T-helper 1 cell (primary cell): ENCODE measurements at places on chromosomes 7 and 10.

DNA sequence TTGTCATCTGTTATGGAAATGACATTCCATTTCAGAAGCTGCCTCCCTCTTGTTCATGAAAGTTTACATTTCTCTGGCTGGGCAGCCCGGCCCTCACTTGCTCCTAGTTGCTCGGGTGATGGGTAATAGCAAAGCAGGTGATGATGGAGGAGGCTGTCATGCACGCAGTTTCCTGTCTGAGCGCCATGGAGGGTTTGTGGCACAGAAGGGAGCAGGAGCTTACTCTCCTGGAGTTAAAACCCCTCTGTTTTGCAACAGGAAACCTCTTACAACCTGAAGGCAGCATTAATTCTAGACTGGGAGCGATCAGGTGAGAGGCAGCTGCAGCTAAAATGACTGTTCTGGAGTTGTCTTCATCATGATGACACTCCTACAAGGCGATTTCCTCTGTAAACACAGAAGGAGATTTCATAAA, 34.1 kb upstream of the MKI67 start:
- DNase-seq, result no peak

DNA sequence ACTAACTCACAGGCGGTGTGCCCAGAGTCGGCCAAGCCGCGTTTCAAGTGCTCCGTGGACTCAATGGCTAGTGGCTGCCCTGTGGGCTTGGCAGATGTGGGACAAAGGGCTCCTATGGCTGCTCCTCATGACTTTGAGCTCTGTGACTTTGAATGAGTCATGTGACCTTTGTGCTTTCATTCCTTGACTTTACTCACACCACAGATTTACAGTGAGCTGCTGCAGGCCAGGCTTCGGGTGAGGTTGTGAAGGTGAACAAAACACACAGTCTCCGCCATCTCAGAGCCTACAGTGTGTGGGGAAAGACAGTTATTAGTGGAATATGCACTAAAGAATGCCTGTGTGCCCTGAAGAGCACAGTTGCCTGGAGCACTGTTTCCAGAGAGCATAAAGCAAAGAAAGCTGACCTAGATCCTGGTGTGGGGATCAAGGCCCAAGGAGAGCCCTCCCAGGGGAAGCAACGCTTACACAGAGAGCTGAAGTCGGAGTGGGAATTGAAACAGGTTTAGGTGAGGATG, 29.7 kb upstream of the PLEKHA1 start:
- no peak for DNase-seq

DNA sequence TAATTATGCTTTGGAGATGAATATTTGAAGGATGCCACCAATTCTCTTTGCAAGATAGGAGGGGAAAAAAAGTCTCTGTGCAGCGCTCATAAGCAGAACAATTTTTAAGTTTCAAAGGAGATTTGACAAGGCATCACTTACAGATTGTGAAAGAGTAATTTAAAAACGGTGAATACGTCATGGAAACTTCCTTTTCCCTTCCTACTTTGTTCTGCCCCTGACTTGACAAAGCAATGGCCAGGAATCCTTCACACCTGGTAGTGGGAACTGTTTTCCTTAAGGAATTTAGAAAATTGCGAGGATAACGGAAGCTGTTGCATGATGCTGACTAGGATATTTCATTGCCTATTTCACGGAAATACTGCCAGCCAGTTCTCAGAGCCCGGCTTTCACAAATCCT, 16.7 kb downstream of the FAM107B start:
- no peak for DNase-seq

GRCh38 chr10:75450644-75451640, 19.5 kb downstream of the LRMDA start:
- DNase-seq, result no peak

GRCh38 chr10:8402576-8402975, 348.1 kb downstream of the GATA3 start:
- no peak for DNase-seq

DNA sequence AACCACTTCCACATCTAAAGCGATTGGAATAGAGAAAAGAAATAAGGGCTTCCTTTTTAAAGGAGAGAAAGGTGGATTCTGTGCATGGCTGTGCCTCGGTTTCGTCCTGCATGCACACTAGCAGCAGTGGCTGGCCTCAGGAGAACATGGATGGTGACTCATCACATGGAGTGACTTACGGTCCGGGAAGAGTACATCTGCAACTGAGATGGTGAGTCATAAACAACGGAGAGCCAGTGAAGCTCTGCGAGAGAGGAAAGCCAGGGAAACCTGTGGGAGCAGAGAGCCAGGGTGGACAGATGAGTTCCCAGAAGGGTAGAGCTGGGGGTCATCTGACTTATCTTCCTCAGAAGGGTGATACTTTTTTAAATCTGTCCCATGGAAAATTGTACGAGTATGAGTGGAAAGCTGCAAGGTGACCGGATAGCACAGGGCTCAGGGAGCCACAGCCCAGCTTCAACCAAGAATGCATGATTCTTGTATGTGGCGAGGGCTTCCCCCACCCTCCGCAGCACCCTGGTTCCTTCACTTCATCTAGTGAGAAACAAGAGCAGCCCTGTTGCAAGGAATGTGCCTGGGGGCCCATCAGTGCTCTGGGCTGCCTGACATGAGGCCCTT, 259.1 kb downstream of the KLF6 start:
- no peak for DNase-seq

DNA sequence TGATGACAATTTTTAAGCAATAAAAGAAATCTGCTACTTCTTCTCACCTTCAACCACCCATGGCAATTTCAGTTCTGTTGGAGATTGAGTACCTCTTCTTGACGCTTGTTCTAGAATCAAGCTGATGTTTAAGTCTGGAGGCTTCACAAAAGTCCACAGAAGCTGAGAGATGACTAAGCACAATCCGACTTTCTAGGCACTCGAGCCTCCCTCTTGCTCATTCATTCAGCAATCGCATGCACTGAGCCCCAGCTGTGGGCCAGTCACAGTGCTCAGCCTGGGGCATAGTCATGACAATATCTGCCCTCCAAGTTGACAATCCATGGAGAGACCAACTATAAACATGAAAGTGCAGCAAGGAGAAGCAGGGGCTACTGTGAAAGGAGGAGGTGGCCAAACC, 103.2 kb downstream of the IPMK start:
- DNase-seq, result no peak

GRCh38 chr10:100982916-100983830, 4.1 kb downstream of the MRPL43 start:
- DNase-seq, result no peak

- no peak for DNase-seq
Observed at GRCh38 chr7:57361406-57361805, 88.6 kb upstream of the ZNF716 start.

GRCh38 chr10:69123306-69123746, 652 bp upstream of the VPS26A start:
- peak; percentile 15 for DNase-seq

- DNase-seq, result no peak
Observed at GRCh38 chr7:16880554-16880953, 1.2 kb downstream of the AGR3 start.

- no peak for DNase-seq
Observed at GRCh38 chr10:100878291-100878910, 34.4 kb upstream of the SLF2 start.

DNA sequence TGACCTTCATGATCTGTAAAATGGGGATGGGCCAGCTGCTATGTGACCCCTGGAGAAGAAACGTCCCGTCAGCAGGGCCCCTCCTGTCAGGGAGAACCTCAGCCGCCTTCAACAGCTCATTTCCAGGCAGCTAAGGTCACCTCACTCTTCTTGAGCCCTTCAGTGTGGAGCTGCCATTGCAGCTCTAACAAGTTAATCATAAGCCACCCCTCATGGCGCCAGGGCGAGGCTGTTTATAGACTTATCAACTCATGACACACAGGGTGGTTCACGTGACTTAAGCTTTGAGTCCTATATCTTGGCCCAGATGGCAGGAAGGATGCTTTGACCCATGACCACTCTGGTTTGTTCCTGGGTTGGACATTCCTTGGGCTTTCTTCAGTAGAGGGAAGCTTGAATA, 315.1 kb downstream of the TNS3 start:
- DNase-seq, result no peak

DNA sequence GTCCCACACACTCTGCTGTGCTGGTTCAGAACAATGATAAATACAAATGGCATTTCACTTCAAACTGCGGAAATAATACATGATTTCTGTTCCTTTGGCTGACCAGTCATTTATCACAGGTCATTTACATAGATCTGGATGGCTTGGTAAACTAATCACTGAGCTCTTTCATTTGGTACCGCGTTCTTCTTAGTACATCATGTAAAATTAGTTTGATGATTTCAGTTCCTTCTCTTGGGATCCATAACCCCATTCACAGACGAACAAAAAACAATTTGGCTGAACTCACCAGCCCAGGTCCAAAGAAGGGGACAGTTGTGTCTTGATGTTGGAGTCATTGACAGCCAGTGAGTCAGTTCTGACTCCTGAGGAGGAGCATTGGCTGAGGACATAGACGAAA, 689.8 kb downstream of the INHBA start:
- DNase-seq, result no peak

- no peak for DNase-seq
Observed at GRCh38 chr10:117164592-117165537, 26.8 kb upstream of the VAX1 start.

DNA sequence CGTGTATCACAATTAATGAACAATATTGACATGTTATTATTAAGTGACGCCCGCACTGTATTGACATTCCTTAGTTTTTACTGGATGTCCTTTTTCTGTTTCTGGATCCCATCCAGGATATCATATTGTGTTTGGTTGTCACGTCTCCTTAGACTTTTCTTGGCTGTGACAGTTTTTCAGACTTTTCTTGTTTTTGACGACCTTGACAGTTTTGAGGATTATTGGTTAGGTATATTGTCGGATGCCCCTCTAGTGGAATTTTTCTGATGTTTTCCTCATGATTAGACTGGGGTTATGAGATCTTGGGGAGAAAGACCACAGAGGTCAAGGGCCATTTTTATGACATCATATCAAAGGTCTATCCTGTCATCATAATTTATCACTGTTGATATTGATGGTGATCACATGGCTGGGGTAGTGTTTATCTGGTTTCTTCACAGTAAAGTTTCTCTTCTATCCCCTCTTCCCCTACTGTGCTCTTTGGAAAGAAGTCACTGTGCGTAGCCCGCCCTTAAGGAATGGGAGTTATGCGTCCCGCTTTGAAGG, 11.1 kb downstream of the TAF3 start:
- DNase-seq, result no peak

DNA sequence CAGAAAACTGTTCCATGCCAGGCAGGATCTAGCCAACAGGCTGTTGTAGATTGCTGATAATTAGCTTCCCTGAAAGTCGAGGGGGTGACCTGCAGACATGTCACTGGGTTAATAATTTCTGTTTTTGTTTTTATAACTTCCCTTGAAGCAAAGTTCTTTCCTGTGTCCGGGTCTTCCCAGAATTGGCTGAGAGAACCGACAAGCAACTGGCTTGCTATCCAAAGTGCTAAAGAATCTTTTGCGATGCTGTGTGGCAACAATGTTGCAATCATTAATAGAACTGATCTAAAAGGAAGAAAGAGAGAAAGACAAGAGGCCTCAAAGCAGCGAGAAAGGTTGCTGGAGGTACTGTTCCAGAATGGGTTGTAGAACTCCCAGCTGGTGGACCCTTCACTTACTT, 132.1 kb upstream of the DPP6 start:
- DNase-seq, result no peak

- no peak for DNase-seq
Observed at GRCh38 chr10:100725869-100726426, 19.4 kb upstream of the PAX2 start.

DNA sequence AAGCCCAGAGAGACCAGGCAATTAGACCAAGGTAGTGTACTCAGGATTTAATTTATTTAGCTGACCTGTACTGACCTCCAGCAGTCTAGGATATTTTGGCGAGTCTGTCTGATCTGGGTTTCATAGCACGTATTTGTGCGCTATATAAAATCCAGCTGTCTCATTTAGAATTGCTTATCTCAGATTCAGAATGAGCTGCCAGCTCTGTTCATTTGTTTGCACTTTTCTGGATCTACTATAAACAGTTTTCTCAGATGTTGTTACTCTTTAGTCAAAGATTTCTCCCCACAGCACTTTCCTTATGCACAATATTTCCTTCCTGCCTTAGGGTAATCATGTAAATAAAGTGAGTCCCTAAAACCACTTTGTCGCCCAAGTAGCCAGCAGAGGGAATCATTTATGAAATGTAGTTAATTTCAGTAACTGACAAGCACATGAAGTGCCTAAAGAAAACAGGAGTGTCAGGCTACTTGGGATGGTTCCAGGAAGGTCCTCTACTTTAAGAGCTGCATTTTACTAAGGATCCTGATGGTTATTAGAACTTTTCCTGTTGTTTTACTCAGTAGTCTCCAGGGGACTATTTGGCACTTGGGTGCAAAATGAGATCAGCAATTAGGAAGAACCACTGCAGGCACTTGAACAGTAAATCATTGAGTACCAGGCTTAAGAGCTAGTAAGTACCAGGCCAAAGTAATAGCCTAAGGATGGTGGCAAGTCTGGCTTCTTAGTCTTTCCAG, 226.4 kb downstream of the TWIST1 start:
- no peak for DNase-seq

DNA sequence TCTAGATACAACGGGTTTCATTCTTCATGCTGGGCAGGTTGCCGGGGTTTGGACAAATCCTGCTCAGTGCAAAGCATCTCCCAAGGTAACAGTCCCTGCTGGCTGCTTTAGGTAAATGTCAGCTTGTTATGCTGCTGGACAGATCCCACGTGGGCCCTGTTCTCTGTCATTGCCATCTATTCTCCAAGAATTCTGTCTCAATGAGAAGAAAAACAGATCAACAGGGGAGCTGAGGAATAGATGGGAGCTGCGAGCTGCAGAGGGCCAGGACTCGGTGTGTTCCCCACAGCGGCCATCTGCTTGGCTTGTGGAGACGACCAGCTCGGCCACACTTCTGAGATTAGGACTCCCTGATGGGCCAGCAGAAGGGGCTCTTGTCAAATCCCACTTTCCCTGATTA, 235.2 kb downstream of the DPP6 start:
- DNase-seq, result no peak

- no peak for DNase-seq
Observed at GRCh38 chr7:101550641-101551541, 78.2 kb downstream of the MYL10 start.

- DNase-seq, result no peak
Observed at GRCh38 chr10:44619975-44620374, 235.1 kb upstream of the CXCL12 start.

DNA sequence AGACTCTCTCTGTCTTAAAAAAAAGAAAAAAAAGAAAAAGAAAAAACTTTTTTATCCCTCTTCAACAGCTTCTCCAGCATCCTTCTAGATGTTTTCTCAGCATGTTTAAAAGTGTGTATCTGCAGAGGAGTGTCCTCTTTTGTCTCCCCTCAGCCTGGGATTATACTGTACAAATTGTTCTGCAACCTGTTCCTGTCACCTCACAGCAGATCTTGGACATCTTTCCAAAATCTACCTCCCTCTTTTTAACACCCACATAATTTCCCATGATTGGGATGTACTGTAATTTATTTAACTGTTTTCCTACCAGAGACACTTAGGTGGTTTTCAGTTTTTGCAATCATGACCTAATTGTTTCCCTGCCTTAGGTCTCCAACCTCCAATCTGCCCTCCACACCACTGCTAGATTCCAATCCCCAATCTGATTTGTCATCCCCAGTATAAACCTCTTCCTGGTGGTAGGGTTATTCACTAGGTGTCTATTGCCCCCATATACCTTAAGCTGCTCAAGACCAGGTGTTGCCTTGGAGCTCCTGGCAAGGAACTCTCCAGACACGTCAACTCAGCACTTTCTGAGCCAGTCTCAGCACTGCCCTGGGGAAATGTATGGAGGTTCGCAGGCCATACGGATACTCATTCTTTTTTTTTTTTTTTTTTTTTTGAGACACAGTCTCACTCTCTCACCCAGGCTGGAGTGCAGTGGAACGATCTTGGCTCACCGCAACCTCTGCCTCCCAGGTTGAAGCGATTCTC, 17.6 kb upstream of the DDIT4 start:
- DNase-seq, result no peak
